Stimulated activated CD8-positive, alpha-beta memory T cell treated with anti-CD3 and anti-CD28 coated beads, Interleukin-4, amount 100 ng/mL, for 48 hours (primary cell): ENCODE measurements at places on chromosomes 1 and 21.
A peak's percentile ranks its signal among the peaks of the same experiment; 100 is the strongest.

DNA sequence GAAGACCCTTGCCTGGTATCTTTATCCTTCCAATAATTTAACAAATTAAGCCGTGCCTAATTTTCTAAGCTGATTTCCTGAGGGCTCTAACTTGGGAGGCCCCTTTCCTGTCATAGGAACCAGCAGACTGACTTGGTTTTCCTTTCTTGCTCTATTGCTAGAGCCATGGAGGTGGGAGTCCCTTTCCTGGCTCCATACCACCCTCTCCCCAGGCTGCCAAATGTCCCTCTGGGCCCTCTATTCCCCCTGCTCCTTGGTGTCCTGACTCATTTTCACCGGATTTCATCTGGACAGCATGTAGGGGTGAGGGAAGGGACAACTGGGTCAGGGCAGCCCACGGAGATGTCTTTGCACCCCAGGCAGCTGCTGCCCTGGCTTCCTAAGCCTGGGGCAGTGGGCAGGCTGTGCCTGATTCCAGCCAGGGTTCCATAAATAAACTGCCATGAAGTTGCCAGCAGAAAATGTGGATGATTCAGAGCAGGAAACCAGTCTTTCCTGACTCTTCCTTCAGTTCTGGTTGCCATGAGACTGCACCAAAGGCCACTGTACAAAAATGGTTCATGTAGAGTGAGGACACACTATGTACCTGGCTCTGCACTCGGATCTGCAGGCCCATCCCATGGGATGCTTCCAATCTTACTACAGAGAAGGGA lies 38.0 kb upstream of the SERBP1 start:
- no peak for DNase-seq

GRCh38 chr1:41455479-41456332 lies 28.8 kb downstream of the EDN2 start:
- no peak for DNase-seq

DNA sequence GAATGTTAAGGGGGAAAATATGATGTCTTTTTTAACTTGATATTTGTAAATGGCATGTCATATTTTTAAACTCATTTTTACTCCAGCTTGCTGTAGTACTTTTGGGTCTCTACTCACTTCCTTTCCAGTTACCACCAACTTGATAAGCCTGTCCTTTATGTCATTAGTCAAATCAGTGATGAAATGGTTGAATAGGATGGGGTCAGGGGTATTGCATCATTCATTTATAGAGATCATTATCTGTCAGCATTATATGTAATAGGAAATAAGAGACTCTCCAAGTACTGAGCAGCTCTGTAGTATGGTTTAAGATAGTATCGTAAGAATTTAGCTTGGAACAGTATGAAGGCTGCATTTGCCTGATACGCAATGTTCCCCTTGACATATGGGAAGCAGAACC lies 227.3 kb downstream of the BRINP3 start:
- DNase-seq = no peak

DNA sequence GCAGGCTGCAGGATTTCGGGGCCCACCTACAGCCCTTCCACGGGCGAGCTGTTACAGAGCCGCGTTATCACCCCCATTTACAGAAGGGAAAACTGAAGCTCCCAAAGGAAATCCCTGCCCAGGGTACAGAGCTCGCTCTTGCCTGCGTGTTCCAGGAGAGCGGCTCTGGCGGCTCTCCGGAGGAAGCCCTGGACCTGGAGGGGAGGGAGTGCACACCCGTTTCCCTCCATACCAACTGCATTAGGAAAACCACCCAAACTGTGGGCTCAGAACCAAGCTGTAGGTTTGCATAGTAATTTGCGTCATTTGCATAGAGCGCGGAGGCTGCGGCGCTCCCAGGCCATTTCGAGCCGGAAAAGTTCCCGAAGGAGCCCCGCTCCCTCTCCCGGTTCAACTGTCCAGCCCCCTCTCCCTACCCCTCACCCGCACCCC lies 24.7 kb upstream of the ADGRB2 start:
- no peak for DNase-seq

GRCh38 chr1:39332828-39333227 lies 128.3 kb downstream of the MACF1 start:
- no peak for DNase-seq

- peak; percentile 76 for DNase-seq
These were observed at the start of gene MPC2 for GRCh38 chr1:167936930-167937708. TSS of gene MPC2 (minus strand) at chr1:167937072. CDS start at chr1:167935841, 1,231 bp downstream.

DNA sequence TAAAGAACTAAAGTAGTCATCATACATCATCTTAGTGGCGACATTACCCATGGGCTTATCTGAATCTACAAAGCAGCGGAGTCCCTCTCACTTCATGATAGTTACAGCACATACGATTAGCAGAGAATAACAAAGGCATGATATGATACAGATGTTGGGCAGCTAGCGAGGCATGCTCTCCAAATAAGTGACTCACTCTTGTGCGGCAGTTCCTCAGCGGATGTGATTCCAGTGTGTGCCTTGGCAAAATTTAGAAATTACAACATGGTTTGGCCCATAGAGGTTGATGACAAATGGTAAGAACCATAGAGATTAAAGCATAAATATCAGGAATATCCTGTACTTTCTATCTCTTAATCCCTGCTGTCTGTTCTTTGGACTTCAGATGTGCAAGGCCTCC lies 48.1 kb upstream of the PAXBP1 start:
- no peak for DNase-seq

DNA sequence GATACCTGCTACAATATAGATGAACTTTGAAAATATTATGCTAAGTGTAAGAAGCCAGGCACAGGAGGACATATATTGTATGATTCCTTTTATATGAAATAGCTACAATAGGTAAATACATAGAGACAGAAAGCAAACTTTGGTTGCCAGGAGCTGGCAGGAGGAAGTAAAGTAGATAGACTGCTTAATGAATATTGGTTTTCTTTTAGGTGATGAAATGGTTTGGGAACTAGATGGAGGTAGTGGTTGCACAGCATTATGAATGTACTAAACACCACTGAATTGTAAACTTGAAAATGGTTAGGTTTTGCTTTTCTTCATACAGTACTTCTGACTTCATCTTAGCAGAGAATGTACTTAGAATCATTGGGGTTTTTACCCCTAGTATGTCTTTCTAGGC lies 21.5 kb downstream of the ABCB10 start:
- DNase-seq = no peak

GRCh38 chr1:113793878-113794834 lies 18.1 kb downstream of the RSBN1 start:
- no peak for DNase-seq

- DNase-seq = no peak
These were observed 44.4 kb upstream of the SRP9 start for GRCh38 chr1:225733254-225733653.

- peak; percentile 36 for DNase-seq
These were observed 25.1 kb downstream of the SPSB1 start for GRCh38 chr1:9317591-9318417.

GRCh38 chr21:41900401-41900800 lies 21.3 kb upstream of the PRDM15 start:
- no peak for DNase-seq

DNA sequence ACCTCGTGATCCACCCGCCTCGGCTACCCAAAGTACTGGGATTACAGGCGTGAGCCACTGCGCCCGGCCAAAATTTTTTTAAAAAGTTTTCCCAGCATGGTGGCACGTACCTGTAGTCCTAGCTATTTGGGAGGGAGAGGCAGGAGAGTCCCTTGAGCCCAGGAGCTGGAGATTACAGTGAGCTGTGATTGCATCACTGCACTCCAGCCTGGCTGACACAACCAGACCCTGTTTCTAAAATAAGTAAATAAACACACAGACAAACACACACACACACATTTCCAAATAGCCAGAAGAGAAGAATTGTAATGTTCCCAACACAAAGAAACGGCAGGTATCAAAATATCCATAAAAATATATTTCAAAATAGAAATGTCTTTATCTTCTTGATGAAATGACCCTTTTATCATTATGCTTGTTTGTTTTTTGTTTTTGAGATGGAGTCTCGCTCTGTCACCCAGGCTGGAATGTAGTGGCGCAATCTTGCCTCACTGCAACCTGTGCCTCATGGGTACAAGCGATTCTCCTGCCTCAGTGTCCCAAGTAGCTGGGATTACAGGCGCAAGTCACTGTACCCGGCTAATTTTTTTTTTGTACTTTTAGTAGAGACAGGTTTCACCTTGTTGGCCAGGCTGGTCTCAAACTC lies 9.3 kb downstream of the HES2 start:
- DNase-seq = no peak

- DNase-seq = no peak
These were observed 11.4 kb downstream of the MROH7 start for GRCh38 chr1:54653036-54653435.

DNA sequence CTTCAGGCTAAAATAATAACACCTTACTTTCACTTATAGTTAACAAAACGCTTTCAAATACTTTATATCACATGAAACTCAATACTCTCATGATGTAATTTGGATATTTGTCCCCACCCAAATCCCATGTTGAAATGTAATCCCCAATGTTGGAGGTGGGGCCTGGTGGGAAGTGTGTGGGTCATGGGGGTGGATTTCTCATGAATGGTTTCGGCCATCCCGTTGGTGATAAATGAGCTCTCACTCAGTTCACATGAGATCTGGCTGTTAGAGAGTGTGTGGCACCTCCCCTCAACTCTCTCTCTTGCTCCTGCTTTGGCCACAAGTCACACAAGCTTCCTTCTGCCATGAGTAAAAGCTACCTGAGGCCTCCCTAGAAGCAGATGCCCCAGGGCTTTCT lies 22.5 kb upstream of the PTGFRN start:
- DNase-seq = no peak

DNA sequence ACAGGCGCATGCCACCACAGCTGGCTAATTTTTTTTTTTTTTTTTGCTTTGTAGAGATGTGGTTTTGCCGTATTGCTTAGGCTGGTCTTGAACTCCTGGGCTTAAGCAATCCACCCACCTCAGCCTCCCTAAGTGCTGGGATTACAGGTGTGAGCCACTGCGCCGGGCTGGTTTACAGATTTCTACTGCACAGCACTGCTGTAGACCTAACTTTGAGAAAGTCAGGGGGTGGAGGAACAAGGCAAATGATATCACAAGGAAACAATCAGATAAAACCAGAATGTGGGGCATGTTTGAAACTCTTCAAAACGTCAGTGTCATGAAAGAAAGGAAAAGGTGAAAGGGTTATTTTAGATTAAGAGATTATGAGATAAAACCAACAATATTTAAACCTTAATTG lies 45.3 kb downstream of the URB2 start:
- no peak for DNase-seq

DNA sequence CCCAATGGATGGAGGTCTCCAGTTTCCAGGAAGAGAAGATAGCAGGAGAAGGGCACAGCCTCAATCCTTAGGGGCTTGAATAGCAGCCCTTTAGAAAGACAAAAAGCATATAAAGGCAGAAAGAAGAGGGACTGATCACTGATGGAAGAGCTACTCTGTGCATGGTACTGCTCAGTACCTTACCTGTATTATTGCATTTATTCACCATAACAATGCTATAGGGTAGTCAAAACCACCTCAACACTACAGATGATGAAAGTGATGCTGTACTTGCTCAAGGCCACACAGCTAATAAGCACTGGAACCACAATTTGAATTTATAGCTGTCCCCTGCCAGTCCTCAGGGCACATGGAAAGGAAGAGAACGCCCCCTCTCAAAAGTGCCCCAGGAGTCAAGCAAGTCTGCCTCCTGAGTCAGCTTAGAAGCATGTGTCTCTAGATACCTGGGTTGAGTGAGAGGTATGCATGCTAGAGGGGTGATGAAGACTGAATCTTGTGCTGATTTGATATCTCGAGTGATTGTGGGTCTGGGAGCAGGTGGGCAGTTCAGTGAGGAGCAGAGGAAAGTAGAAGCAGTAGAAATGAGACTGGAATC lies 13.6 kb downstream of the DDAH1 start:
- DNase-seq = no peak

DNA sequence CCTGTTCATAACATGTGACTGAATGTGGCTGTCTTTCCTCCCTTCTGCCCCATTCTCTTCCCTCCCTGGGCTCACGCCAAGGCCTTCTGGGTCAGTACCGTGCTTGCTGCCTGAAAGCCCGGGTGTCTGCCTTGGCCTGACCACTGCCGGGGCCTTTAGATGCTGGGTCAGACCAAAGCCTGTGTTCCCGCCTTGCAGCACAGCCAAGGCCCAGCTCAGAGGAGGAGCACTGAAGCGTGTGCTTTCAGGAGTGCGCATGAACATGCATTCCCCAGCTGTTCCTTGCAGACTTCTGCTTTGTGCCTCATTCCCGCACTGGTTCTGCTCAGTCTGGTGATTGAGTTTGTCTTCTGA lies 27.0 kb upstream of the SARS1 start:
- no peak for DNase-seq

DNA sequence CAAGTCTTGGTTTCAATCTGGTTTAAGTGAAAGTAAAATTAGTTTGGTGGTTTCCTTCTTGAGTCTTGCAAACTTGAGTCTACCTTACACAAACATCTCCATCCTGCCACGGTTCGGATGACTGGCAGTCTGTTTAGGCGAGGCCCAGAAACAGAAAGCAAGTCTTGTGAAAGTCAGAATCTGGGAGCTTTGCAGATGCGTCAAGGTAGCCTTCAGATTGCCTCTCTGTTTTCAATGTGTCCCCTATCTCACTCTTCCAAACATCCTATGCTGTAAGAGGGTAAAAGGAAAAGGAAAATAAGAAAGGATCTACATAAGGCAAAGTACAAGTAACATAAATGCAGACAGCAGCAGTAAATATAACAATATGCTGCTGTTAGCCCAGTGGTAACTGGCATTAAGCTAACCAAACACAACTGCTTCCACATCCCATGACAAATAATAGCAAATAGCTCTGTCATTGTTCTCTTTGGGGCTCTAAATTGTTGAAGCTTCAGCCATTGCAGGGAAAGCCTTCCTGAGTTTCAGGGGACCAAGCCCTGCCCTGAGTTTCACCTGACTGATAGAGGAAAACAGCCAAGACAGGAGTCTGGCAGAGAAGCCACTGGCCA lies 26.2 kb upstream of the C1orf105 start:
- peak; percentile 66 for DNase-seq

DNA sequence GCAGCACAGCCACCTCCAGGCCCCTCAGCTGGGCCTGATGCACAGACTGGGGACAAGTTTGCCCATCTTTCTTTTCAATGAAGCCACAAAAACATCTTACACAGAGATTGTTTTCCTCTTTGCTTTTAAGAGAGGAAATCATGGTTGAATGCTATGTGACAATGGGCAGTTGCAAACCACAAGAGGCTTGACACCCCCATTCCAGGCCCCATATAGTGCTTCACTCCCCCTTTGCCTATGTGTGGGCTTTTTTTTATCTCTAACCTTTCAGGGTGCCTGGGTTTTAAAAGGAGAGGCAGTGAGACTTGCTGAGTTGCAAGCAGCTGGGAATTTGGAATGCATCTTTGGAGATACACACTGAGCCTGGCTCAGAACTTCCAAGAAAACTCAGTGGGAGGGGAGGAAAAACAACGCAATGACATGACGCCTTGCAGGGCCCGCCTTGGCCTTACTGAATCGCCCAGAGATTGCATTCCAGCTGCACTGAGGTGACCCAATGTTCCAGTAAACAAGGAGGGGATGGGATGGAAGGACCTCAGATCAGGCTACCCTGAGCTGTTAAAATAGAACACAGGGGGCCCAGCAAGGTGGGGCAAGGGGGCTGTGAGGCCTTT lies 145.2 kb upstream of the ZNF648 start:
- no peak for DNase-seq

- no peak for DNase-seq
These were observed 13.4 kb upstream of the MRPL9 start for GRCh38 chr1:151776665-151777062.

GRCh38 chr1:51276286-51276685 lies 40.2 kb downstream of the RNF11 start:
- DNase-seq = no peak

- no peak for DNase-seq
These were observed 44.9 kb downstream of the GLIS1 start for GRCh38 chr1:53693773-53694717.

GRCh38 chr1:185297982-185298381 lies 19.1 kb downstream of the IVNS1ABP start:
- DNase-seq = no peak

- no peak for DNase-seq
These were observed 39.2 kb upstream of the RAB4A start for GRCh38 chr1:229231754-229232119.
